AG20443 (cell line): ENCODE measurements at places on chromosomes 7 and 10.

GRCh38 chr7:69827558-69827957 is 229.3 kb downstream of the AUTS2 start:
- DNase-seq = no peak

GRCh38 chr7:15367897-15368296 is 193.9 kb downstream of the AGMO start:
- DNase-seq = no peak

- no peak for DNase-seq
These were observed 45.6 kb downstream of the SORCS1 start for GRCh38 chr10:107118866-107119265.

- DNase-seq = no peak
These were observed 62.7 kb upstream of the VIPR2 start for GRCh38 chr7:159207393-159207792.

DNA sequence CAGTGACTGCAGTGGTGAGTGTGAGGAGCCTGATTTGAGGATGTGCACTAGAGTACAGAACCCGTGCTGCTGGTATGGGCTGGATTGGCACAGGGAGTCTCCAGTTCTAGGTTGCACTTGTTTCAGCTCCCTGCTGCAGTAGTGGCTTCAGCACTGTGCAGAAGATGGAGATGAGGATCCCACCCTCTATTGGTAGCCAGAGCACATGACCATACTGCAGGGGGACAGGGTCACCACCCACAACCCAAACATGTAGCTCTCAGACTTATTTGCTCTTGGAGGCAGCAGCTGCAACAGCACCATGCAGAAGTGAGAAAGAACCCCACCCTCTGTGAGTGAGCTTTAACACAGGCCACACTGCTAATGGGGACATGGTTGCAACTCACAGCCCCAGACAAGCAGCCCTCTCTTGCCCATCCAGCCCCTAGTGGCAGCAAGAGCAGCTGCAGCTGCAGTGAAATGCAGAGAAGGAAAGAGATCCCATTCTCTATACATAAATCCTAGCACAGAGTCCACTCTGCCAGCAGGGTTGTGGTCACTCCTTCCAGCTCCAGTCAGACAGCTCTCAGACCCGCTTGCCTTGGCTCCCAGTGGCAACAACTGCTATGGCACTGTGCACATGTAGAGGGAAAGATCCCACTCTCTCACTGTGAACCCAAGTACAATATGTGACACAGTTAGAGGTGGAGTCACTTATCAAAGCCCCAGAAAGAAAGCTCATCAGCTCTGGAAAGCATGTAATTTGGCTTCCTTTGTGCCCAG is 51.4 kb upstream of the SCIN start:
- DNase-seq = peak; percentile 33

GRCh38 chr7:130446259-130446658 is 5.4 kb upstream of the CEP41 start:
- DNase-seq = no peak

- DNase-seq = no peak
These were observed 65.8 kb downstream of the ATE1 start for GRCh38 chr10:121862042-121862441.

DNA sequence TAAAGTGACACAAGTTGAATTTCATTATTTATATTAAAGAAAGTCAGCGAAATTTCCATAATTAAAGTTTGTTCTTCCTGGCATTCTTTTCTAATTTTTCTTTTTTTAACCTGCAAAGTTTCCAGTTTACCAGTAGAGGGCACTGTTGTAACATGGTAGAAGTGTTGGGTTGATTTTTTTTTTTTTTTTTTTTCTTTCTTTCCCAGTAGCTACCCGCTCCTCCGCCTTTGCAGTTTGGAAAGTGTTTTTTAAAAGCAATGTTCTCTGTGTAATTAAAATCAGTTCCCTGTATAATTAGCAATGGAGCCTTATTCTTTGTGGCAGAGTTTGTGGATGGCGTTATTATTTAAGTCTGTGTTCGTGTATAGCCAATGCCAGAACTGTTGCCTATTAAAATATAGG is 53.7 kb downstream of the TAF3 start:
- DNase-seq = peak; percentile 33

GRCh38 chr10:50554376-50554994 is 69.3 kb downstream of the SGMS1 start:
- DNase-seq = no peak

DNA sequence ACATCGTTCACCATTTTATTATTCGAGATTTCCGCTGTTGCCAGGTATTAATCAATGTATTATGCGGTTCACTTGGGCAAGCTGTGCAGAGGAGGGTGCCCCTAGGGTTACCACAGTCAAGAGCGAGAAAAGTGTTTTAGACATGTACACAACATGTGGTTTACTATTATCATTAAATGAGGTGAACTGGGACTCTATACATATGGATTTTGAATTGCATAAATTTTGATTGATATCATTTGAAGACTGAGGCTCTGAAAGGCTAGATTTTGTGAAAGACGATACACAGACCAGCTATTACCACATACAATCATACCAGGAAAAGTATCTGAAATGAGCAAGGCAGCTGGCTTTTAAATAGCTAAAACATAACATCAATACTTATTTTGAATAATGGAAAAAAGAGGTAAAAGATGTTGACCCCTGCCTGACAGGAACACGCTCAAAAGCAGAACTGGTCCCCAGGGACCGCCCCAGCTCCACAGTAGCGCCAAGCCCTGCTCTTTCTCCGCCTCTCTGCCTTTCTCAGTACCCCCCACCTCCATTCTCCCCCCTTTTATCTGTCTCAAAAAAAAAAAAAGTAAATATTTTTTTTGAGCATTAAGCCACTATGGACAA is 413.4 kb upstream of the MKI67 start:
- no peak for DNase-seq

GRCh38 chr10:52313933-52314821 is at the start of gene DKK1:
DKK1 (plus strand) TSS chr10:52314281; CDS start chr10:52314435, 154 bp downstream.
- DNase-seq = peak; percentile 92

DNA sequence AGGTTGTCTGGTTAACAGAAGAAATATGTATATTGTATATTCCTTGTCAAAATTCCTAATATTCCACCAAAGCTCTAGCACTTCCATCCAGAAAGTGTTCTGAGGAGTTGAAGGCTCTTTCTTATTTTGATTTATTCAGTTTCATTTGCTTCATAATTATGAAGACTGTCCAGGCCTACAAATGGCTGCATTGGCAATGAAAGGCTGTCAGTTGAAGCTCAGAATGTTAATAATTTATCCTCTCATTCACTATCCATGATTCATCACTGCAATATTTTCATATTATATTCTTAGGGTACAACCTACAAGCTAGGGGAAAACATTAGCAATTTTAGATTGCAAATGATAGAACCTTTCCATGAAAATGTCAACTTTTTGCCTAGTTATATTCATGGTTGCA is 57.3 kb downstream of the ARID5B start:
- DNase-seq = no peak

DNA sequence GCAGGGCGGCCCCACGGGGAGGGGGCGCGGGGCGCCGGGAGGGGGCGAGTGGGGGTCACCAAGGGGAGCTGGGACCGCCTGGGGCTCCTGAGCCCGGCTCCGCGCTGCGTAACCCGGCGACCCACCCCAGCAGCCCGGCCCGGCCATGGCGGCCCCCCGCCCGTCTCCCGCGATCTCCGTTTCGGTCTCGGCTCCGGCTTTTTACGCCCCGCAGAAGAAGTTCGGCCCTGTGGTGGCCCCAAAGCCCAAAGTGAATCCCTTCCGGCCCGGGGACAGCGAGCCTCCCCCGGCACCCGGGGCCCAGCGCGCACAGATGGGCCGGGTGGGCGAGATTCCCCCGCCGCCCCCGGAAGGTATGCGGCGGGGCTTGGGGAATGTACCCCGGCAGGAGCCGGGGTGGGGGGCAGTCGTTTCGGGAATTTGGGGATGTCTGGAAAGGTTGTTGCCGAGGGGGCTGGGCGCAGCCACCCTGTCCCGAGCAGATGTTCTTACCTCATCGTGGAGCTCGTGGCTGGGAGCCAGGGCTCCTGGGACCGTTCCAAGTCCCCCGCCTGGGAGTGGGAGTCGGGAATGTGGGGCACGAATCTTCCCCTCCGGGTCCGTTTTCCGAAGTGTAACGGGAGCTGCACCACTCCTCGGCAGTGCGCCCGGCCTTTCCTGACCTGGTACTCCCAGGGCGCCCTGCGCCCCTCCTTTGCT is 431 bp downstream of the ZYX start:
- DNase-seq = peak; percentile 80

DNA sequence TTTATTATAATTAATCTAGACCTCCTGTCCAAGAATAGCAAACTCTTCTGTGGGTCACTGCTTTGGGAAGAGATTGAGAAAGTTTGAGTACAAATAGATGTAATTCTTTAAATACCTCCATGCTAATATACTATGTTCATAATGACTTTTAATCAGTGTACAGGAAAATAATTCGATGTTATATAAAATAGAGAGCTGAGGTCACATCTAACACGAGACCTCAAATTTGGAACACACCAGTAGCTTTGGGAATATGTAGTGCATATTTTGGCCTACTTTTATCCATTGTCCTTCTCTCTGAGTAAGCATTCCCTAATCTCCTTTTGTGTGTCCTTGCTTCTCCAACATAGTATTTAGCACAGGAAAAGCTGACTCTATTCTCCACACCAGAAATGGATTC is 27.3 kb upstream of the CABCOCO1 start:
- no peak for DNase-seq

DNA sequence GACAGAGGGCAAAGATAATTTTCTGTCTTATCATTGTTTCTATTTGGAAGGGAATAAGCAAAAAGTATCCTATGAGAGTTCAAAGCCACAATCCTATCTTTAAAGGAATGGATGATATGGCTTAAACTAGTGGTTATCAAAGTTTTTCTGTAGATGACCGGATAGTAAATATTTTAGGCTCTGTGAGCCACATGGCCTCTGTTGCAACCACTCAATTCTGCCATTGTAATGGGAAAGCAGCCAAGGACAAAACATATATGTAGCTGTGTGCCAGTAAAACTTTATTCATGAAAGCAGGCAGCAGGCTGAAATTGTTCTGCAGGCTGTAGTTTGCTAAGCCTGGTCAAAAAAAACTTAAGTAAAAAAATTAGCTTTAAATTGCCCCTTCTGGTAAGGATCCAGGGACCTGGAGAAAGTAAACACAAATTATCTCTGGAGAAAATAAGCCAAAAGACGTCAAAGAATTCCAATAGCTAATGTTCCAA is 73.3 kb downstream of the THSD7A start:
- DNase-seq = no peak

- DNase-seq = peak; percentile 25
These were observed 61.9 kb upstream of the WAC start for GRCh38 chr10:28470873-28471651.

DNA sequence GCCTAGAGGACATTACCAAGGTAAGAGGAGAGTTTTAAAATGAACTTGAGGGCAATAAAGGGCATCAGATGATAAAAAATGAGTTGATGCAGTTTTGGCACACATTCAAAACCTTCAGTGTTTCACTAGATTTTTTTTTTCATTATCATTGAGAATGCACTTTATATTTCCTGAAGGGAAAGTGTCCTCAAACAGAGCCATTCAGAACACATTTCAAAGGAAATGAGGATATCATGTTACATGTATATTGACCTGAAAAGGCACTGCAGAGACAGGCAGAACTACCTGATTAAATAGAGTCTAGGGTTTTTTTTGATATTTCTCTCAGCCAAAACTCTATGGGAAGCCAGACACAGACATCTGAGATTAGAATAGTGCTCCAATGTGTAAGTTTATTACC is 454.0 kb downstream of the NEBL start:
- DNase-seq = no peak

- no peak for DNase-seq
These were observed 157.4 kb downstream of the ST7 start for GRCh38 chr7:117110480-117111315.

- DNase-seq = no peak
These were observed 21.2 kb downstream of the PDIA4 start for GRCh38 chr7:149007146-149007545.

DNA sequence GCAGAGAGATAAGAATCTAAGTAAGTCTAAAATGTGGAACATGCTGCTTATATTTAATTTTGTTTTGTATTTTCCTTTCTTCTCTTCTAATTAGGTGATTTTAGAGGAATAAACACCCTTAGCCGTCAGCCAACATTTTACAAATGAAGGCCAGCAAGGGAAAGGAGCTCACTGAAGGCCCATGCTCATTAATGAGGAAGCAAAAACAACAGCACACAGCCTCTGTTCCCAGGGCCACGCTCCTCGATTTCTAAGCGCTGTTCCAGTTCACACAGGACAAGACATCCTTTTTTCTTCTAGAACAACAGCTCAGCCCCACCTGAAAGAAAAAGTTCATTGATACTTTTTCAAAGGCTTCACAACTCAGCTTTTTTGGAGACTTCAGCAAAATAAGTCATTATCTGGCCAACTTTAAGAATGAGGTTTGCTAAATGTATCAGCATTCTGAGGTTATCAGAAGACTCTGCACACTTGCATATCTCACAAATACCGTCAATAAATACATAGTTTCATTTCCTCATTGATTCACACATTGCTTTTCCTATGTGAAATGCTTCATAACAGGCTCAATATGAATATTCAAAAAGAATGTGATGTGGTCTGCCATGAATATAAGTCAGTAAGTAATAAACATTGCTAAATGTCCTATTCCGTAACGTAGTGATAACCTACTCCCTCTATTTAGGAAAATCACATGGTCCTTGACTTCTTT is 34.8 kb upstream of the SFMBT2 start:
- no peak for DNase-seq

DNA sequence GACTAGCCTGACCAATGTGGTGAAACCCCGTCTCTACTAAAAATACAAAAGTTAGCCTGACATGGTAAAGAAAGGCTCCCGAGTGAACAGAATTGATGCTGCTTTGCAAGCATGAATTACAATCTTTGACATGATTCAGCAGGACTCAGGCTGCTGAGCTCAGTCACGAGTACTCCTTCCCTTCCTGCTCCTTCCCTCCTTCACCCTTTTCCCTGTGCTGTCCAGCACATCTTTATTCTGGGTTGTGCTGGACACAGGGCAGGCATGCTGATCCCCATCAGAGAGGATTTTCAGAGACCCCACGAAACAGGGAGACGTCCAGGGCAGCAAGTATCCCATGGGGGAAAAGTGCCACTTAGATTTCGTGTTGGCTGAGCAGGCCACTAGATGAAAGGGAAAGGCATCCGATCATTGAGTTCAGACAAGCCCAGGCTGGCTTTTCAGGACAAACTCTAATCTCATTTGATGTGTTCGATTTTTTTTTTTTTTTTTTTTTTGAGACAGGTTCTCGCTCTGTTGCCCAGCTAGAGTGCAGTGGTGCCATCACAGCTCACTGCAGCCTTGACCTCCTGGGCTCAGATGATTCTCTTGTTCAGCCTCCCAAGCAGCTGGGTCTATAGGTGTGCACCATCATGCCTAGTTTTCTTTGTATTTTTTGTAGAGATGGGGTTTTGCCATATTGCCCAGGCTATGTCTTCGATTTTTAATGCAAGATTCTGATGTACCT is 36.5 kb downstream of the BAMBI start:
- no peak for DNase-seq

DNA sequence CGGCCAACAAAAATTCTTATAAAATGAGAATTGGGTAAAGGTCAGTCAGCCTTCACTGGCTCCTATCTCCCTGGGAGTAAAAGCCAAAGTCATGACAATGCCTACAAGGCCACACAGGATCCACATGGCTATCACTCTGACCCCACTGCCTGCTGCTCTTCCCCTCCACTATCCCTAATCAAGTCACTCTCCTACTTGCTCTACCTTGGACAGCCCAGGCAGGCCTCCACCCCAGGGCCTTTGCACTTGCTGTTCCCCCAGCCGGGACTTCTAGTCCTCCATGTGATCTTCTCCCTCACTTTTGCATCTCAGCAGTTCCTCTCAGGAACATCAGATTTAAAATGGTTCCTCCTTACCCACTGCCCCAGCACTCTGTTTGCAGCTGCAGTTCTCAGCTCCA is 50.6 kb downstream of the PRR15 start:
- DNase-seq = no peak
